GM12864 (cell line): ENCODE measurements at places on chromosomes 13 and 19.

- no peak for DNase-seq
These were observed 68.3 kb upstream of the RXFP2 start for GRCh38 chr13:31670831-31671617.

DNA sequence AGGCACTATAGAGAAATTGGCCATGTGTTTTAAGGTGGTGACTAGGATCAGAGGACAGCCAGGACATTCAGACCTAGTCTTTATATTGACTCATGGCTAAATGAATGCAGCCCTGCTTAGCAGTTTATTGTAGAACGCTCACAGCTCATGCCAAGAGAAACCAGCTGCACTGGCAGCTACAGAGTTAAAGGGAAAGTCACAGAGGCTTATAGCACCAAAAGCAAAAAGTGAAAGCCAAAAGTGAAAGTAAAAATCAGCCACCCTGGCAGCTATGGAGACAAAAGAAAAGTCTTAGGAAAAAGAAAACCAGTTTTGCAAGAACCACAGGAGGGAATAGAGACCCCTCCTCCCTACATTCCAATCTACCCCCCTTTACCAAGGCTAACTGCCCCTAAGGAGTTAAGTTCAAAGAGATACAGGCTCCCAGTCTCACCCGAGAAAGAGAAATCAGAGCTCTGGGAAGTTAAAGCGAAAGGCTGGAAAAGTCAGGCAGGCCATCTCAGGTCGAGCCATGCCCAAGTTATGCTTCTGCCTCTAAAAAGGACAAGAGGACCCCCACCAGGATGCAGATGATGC lies 99.0 kb downstream of the ZNF429 start:
- no peak for DNase-seq

GRCh38 chr13:113407531-113408393 lies 43.8 kb upstream of the GRTP1 start:
- no peak for DNase-seq

DNA sequence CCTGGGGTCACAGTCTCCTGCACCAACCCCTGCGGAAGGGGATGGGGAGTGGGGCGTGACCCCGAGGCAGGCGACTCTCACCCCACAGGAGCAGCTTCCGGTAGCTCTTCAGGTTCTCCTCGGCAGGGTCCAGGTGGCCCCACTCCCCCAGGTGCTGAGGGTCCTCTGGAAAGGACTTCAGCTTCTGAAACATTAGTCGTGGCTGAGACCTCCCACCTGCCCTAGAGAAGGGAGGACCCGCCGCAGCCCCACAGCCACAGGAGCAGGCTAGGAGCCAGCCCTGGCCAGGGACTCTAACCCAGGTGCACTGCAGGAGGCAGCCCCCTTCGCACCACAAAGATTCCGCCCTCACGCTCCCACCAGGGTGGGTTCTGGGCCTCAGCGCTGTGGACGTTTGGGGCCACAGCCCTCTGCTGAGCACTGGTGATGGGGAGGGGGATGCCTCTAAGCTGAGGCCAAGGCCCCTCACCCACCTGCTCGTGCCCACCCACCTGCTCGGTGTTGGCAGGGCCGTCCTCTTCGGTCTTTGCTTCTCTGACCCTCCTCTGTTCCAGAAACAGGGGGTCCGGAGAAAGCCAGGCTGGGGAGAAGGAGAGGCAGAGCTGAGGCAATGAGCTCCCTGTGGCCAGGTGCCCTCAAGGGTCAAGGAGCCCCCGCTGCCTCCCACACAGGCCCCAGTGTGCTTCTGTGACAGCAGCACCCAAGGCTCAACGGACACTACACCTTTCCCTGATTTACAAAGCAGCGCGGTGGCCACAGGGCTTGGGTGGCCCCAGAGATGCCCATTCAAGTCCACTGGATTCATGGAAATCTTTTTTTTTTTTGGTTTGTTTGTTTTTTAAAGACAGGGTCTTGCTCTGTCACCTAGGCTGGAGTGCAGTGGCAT lies 11.0 kb downstream of the ZSCAN18 start:
- no peak for DNase-seq

DNA sequence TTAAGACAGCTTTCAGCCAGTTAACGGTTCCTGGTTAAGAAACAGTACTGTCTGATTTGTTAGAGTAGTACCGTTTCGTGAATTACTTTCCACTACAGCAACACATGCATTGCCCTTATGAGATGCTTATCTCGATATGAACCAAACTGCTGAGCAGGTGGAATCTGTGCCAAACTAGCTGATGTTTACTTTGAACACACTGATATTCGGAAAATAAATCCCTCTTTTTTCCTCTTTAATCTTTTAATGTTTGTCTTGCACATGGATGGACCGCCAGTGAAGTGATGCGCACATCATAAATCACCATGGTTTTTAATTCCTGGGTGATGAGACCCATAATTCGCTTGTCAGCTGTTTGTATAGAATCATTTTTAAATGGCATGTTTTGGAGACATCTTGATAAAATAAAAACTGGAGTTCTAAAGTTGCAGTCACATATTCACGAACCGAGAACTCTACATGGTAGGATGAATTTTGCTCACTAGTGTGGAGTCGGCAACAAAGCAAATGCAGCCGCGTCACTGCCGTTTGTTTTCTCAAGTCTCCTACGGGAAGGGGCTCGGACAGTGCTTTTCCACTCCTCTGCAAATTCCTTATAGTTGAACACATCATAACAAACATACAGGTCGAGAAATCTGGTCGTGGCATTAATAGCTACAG lies 1.1 kb downstream of the GJA3 start:
- no peak for DNase-seq

- DNase-seq = no peak
These were observed 25.2 kb upstream of the FNDC3A start for GRCh38 chr13:48950501-48950875.

- no peak for DNase-seq
These were observed 32.2 kb upstream of the TEX29 start for GRCh38 chr13:111288276-111288675.

DNA sequence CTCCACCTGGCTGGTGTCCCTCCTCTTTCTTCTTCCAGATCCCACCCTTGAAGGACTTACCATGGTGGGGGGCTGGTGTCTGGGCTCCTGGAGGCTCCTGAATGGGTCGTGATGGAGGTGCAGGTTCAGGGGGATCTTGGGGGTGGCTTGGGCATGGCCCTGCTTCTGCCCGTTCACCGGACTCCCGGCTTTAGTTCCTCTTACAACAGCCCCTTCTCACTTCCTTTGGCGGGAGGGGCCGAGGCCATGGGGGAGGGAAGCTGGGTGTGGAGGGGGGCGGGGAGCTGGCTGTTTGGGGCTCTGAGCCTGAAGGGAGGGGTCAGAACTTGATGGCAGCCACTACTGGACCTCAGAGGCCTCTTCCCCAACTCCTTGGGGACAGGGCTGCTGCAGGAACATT lies at the start of gene MYO1F:
TSS of gene MYO1F (minus strand) at position 196 of the 400 bp plus-strand sequence. CDS start at position 63, 133 bp downstream.
- no peak for DNase-seq

DNA sequence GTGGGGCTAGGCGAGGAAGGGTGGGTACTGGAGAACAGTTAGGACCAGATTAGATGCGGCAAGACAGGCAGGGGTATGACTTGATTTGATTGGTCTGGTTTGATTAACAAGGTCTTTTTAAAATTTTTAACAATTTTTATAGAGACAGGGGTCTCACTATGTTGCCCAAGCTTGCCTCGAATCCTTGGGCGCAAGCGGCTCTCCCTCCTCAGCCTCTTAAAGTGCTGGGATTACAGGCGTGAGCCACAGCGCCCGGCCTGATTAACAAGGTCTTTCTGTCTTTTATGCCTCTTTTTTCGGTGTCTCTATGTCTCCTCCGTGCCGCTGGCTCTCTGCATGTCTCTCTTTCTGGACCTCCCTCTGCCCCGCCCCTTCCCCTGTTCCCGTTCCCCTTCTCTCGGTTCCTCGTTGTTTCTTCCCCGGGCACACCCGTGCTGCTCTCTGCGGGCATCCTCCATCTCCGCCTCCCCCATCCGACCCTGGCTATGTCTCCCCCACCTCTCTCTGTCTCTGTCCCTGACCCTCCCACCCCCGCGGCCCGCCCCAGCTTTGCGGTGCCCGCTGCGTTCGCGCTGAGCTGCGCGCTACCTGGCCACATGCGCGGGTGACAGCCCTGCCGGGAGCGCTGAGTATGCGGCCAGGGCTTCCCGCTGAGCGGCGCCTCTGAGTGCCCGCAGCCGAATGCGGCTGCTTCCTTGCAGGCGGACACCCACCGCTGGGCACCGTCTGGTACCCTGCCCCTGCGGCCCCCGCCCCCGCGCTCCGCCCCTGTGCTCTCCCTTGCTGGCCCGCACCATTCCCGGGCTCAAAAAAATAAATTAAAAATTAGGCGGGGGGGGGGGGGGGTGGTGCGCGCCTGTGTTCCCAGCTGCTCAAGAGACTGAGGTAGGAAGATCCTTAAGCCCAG lies 8.1 kb upstream of the SDHAF1 start:
- DNase-seq = no peak

DNA sequence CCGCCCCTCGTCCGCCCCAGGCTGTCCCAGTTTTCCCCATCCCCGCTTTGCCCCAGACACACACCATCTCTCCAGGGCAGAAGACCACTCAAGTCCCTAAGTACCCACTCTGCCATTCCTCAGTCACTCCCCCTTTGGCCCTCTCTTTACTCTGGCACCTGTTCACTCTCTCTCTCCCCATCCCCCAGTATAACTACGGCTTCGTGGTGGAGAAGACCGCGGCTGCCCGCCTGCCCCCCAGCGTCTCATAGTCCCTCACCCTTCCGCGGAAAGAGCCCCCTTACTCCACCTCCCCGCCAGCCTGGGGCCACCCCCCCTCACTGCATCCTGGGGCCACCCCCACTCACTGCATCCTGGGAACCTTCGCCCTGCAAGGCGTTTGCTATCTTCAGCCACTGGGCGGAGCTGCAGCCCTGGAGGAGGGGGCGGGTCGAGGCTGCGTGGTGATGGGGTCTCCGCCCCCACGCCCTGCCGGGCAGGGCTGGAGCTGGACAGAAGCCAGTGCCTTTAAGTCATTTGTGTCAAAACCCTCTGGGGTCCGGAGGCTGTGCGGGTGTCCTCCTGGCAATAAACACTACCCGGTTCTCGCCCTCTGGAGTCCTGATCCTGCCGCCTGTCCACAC lies 5.0 kb downstream of the MVB12A start:
- no peak for DNase-seq

DNA sequence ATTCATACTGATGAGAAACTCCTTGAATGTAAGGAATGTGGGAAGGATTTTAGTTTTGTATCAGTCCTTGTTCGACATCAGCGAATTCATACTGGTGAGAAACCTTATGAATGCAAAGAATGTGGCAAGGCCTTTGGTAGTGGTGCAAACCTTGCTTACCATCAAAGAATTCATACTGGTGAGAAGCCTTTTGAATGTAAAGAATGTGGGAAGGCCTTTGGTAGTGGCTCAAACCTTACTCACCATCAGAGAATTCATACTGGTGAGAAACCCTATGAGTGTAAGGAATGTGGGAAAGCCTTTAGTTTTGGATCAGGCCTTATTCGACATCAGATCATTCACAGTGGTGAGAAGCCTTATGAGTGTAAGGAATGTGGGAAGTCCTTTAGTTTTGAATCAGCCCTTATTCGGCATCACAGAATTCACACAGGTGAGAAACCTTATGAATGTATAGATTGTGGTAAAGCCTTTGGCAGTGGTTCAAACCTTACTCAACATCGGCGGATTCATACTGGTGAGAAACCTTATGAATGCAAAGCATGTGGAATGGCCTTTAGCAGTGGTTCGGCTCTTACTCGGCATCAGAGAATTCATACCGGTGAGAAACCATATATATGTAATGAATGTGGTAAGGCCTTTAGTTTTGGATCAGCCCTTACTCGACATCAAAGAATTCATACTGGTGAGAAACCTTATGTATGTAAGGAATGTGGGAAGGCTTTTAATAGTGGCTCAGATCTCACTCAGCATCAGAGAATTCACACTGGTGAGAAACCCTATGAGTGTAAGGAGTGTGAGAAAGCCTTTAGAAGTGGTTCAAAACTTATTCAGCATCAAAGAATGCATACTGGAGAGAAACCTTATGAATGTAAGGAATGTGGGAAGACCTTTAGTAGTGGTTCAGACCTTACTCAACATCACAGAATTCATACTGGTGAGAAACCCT lies 26.6 kb downstream of the ZNF345 start:
- DNase-seq = no peak

DNA sequence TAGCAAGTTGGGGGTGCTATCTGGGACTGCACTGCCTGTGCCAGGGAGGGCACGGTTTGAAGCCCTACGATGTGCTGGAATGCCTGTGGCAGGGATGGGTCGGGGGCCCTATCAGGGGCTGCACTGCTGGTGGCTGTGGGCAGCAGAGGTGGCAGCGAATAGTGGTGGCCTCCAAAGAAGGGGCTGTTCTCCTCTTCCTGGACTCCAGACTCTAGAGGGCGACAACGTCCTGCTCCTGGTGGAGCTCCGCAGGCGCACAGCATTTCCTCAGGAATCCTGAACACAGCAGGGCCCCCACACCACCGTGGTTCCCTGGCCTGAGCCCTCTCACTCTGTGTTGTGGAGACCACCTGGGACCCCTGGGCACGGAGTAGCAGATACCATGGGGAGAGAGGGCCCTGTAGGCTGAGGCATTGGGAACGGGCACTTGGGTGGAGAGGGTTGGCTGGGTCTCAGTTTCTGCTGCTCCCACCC lies 145.6 kb downstream of the TNFRSF19 start:
- DNase-seq = no peak

DNA sequence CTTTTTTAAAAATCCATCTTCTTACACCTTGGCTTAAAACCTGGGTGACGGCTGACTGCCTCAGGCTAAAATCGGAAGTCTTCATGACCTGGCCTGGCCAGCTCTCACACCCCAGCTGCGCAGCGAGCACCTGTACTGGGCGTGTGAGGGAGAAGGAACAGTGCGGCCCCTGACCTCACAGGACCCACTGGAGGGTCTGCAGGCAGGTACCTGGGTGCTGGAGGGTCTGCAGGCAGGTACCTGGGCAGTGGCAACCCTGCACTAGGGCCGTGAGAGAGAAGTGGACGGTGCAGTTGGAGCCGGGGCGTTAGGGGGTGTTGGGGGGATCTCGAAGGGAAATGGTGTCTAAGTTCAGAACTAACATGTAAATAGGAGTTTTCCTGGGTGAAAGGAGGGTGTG lies 144.3 kb downstream of the STK24 start:
- no peak for DNase-seq

- DNase-seq = no peak
These were observed 704 bp upstream of the TMEM86B start for GRCh38 chr19:55229145-55229788.

- DNase-seq = no peak
These were observed at the start of gene PCDH8 for GRCh38 chr13:52848455-52849195. PCDH8 (minus strand) TSS chr13:52848640; CDS start chr13:52848436, 204 bp downstream.

- DNase-seq = peak; percentile 84
These were observed at the start of gene LDLR for GRCh38 chr19:11089254-11090013. LDLR (plus strand) TSS chr19:11089463; CDS start chr19:11089549, 86 bp downstream.

DNA sequence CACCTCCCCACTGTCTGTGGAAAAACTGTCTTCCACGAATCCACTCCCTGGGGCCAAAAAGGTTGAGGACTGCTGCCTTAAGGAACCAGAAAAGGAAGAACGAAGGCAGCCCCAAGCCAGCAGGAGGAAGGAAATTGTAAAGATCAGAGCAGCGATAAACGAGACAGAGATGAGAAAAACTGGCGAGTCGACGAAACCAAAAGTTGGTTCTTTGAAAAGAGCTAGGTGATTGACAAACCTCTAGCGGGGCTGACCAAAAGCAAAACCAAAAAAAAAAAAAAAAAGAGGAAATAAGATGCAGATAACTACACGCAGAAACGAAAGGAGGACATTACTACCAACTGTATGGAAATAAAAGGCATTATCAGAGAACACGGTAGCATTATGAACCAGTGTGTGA lies 76.9 kb downstream of the GADD45B start:
- peak; percentile 86 for DNase-seq

GRCh38 chr19:14030997-14031718 lies 404 bp upstream of the IL27RA start:
- no peak for DNase-seq
